ENCODE measurements at places on chromosomes 13 and 19.

- DNase-seq = peak; percentile 62
Observed at GRCh38 chr13:48818495-48819356, 157.0 kb upstream of the FNDC3A start.

- no peak for DNase-seq
Observed at GRCh38 chr13:99959540-99960230, 11.9 kb downstream of the ZIC5 start.

- DNase-seq = peak; percentile 66
Observed at GRCh38 chr19:13840305-13841085, 36.4 kb upstream of the NANOS3 start.

- DNase-seq = no peak
Observed at GRCh38 chr19:30212574-30212973, 159.6 kb upstream of the ZNF536 start.

- DNase-seq = no peak
Observed at GRCh38 chr13:106768991-106769390, 201.1 kb upstream of the ARGLU1 start.

GRCh38 chr13:29129616-29130015 is 309.5 kb downstream of the MTUS2 start:
- no peak for DNase-seq

DNA sequence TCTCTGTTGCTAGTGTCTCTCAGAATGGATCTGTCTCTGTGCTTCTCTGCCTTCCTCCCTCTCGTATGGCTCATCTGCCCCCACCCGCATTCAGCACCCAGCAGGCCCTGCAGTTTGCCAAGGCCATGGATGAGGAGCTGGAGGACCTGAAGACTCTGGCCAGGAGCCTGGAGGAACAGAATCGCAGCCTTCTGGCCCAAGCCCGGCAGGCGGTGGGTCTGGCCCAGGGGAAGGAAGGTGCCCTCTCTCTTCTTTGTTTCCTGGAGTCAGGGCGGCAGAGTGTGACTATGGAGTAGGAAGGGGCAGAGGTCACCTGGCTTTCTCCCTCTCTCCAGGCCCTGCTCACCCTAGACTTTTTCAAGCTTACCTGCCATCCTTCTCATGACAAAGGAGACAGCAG is 10.9 kb downstream of the KASH5 start:
- DNase-seq = no peak

DNA sequence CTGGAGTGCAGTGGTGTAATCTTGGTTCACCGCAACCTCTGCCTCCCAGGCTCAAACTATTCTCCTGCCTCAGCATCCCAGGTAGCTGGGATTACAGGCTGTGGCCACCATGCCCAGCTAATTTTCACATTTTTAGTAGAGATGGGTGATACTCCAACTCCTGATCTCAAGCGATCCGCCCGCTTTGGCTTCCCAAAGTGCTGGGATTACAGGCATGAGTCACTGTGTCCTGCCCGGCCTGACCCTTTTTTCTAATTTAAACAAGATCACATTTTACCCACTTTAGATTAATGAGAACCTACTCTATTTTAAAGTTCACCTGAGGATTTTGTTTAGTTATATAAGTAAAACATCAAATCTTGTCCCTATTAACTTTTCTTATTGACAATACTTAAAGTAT is 91.8 kb upstream of the POSTN start:
- DNase-seq = no peak

- DNase-seq = no peak
Observed at GRCh38 chr19:3722443-3723109, 14.4 kb downstream of the TJP3 start.

DNA sequence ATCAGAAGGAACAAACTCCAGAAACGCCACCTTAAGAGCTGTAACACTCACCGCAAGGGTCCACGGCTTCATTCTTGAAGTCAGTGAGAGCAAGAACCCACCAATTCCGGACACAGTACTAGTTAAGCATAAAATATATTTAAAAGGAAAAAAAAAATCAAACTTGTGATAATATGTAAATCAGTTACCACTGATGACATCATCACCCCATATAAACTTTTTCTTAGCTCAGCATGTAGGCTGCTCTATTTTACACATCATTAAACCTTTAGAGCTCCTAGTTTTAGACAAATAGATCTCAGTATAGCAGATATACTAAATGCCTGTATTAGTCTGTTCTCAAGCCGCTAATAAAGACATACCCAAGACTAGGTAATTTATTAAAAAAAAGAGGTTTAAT is 668.1 kb downstream of the PCDH9 start:
- DNase-seq = no peak

- DNase-seq = peak; percentile 78
Observed at GRCh38 chr13:59112221-59112718, 1051.5 kb downstream of the DIAPH3 start.

DNA sequence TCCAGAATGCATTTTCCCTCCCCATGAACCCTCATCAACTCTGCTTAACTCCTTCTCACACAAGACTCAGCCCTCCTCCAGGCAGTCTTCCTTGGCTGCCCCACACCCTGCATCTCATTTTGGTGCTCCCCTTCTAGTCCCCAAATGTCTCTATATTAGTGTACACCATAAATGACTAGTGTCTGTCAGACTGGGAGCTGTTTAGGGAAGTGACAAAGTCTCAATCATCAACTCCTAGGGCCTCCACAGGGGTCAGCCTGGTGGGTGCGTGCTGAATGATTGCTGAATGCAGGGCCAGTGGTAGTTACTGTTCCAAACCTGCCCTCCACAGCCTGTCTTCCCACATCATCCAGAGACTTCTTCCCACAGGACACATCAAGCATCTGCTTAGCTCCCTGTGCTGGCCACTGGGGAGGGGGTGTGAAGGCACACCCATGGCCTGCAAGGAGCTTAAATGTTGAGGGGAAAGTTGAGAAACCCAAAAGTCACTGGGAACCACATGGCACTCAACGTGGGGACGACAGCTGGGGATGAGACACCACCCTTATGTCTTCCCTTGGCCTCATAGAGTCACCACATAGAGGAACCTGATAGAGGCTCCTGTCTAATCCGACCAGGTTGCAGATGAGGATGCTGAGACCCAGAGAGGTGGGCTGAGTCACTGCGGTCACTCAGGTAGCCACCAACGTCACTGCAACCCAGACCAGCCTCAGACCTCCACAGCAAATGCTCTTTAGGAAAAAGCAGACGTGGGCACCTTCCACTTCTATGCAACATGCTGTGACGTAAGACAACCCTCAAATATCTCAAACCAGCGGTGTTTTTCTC is 79.3 kb upstream of the TM9SF2 start:
- DNase-seq = no peak

DNA sequence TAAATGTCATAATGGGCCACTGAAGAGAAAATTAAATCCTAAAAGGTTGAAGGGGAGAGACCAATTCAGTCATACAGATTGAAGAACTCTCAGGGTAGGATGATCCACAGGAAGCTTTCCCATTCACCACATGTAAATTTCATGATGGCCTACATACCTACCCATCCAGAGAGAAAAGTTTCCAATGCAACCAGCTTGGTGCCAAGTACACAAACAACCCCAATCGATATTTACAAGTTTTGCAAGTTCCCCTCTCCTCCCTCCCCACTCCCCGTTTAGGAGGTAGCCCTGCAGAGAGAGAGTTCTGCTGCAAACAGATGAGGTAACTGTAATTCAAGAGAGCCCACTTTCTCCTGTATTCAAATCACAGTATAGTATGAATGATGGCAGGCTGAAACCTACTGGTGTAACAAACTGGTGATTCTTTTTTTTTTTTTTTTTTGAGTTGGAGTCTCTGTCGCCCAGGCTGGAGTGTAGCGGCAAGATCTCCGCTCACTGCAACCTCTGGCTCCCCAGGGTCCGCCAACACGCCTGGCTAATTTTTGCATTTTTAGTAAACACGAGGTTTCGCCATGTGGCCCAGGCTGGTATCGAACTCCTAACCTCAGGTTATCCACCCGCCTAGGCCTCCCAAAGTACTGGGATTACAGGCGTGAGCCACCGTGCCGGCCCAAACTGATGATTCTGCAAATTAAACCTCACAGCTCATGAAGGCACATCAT is 14.4 kb downstream of the FOXO1 start:
- no peak for DNase-seq

DNA sequence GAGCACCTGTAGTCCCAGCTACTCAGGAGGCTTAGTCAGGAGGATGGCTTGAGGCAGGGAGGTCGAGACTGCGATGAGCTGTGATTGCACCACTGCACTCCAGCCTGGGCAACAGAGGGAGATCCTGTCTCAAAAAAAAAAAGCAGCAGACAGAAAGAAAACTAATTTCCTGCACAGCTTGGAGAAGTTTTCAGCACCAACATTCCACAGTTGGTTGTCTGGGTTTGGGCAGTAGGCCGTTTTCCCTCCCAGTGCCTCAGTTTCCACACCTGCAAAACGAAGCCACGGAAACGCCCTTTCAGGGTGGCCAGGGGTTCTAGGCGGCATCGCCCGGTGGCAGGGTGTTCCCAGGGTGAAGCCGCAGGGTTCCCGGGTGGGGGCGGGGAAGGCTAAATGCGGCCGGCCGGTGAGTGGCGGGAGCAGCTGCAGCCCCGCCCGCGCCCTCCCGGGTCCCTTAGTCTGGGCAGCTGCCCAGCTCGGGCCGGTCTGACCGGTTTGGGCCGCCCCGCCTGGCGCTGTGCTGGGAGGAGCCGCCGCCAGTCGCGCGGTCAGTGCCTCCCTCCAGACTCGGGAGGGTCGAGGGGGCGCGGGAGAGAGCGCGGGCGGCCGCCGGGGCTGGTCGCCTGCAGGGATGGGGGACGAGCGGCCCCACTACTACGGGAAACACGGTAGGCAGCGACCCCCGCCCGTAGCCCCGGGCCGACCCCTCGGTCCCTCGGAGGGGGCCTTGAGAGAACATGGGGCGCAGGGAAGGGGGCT is at the start of gene SLC44A2:
Gene SLC44A2, plus strand, starts transcription at position 551 of the 759 bp plus-strand sequence. Its CDS starts 81 bp downstream, at position 632.
- DNase-seq = peak; percentile 97

DNA sequence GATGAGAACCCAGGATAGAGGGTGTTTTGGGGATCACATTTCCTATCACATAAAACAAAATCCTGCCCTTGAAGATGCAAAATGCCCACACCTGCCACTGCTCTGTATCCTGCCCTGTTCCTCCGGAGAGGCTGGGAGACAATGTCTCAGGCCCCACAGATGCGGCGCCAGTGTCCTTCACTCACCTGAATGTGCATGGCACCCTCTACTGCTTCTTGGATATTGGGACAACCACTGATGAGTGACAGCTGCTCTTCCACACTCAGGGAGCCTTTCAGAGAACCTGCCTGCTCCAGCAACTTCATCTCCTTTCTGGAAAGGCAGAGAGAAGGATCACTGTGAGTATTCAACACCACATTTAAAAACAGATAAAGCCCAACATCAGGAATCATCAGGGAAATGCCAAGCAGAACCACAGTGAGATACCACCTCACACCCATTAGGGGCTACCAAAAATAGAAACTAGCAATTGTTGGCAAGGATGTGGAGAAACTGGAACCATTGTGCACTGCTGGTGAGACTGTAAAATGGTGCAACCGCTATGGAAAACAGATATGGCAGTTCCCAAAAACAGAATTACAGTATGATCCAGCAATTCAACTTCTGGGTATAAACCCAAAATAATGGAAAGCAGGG is 36.4 kb downstream of the CRYL1 start:
- no peak for DNase-seq

DNA sequence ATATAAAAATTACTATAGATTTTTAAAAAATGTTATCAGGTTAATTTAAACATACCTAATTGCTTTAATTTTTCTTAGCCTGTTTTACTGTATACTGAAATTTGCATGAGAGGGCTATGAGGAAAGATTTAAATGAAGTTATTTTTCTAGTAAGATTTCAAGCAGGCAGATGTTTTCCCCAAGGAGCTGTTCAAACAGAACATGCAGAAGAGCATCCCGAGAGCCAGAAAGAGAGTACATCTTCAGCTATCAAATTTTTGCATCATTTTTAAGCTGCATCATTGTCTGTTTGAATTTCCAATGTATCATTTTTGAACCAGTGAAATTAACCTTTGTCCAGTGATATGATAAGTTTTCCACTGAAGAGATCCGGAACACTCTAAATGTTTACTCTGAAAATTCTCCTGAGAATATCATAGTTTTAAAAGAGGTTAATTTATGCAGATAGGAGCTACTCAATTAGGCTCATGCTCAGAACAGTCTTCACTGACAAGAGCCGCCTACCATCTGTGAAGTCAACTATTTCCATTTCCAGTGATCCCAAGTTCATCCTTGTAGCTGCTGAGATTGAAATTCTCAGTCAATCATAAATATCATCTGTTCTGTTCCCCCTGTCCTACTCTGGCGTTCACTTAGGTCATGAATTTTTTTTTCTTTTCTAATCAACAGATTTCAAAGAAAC is 467.7 kb upstream of the NBEA start:
- DNase-seq = no peak

DNA sequence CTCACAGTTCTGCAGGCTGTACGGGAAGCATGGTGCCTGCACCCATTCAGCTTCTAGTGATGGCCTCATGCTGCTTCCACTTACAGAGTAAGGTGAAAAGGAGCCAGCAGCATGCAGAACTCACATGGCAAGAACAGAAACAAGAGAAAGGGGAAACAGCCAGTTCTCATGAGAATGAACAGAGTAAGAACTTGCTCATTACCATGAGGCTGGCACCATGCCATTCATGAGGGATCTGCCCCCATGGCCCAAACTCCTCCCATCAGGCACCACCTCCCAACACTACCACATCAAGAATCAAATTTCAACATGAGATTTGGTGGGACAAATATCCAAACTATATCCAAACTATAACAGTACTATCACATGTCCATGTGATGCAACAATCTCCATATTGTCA is 72.1 kb downstream of the KATNAL1 start:
- DNase-seq = no peak

DNA sequence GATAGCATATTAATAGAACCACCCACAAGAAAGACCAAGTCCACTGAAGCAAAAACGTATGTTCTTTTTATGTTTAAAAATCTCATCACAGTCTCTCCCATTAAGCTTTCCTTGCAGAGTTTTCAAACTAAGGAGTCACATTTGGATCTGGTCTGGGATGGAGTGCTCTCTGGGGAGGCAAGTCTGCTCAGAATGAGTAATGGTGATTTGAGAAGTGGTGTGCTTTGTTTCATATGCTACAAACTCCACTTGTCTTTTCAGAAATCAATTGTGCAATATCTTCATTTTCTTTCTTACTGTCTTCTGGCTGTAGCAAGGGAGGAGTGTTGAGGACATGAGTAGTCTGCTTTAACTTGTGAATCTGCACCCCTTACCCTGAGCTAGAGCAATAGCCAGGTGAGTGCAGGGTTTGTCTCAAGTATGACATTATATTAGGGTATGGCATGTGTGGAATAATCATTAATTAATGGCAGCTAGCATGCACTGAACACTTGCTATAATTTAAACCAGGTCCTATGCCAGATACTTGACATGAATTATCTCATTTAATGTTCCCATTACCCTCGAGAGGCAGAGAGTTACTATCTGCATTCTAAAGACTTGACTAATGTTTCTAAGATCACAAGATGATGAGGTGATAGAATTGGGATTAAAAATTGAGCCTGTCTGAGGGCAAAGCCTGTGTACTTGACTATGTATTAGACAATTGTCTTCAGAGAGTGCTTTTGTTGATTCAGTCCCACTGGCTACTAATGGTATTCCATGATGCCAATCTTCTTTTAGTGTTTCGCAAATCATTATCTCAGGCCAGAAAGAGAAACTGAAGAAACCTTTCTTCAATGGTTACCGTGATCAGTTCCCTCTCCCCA is 171.8 kb downstream of the GPC6 start:
- DNase-seq = no peak

Measured in AG08396 (cell line).